ENCODE measurements at places on chromosomes 11 and 22.

DNA sequence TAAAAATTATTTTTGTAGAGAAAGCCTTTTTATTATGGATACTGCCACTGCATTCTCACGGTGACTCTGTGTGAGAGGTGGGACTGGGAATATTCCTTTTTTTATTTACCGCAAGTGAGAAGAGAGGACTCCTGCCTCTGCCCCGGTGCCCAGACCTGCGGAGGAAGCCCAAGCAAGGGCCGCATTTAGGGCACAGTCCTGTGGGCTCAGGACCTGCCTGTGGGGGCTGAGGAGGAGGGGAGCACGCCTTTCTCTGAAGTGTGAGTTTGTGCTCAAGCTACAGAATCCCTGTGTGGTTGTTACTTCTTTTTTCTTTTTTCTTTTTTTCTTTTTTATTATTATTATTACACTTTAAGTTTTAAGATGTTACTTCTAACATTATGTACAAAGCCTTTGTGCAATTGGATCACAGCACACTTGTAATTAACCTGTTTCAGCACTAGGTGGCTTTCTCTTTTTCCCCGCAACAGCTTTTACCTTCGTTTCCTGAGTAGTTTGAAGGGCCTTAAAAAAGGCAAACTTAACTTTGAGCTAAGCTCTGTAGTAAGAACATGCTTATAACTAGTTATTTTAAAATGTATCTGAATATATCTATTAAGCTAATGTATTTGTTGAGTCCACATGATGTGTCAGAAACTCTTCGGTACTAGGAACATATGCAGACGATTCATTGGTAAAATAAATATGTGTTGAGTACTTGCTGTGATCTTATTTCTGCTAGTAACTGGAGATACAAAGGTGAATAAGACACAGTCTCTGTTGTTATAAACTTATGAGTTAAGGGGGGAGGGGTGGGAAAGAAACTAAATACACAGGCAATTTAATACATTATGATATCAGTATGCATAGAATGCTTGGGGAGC lies 18.3 kb downstream of the AMOTL1 start:
- DNase-seq: no peak

- no peak for DNase-seq
Observed at GRCh38 chr11:119525867-119526196, 102.9 kb upstream of the THY1 start.

- no peak for DNase-seq
Observed at GRCh38 chr11:96161307-96162089, 181.5 kb downstream of the MAML2 start.

- DNase-seq: no peak
Observed at GRCh38 chr11:116239247-116239646, 533.5 kb downstream of the BUD13 start.

- no peak for DNase-seq
Observed at GRCh38 chr11:110430267-110431050, 711 bp downstream of the FDX1 start.

DNA sequence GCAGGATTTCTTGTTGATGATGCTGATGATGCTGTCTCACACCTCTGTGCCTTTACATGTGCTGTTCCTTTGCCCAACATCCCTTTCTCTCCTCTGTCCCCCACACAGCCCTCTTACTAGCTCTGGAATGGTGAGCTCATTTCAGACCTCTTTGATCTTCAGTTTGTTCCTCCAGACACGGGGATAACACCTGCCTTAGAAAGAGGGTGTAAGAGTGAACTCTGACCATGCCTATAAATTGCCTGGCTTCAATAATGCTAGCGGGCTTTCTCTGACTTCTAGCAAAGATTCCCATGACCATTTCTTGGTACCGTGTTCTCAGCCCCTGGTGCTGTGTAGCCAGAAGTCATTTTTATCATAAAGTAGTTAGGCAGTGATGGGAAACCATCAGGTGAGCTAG lies 55.9 kb upstream of the DRD2 start:
- DNase-seq: no peak

DNA sequence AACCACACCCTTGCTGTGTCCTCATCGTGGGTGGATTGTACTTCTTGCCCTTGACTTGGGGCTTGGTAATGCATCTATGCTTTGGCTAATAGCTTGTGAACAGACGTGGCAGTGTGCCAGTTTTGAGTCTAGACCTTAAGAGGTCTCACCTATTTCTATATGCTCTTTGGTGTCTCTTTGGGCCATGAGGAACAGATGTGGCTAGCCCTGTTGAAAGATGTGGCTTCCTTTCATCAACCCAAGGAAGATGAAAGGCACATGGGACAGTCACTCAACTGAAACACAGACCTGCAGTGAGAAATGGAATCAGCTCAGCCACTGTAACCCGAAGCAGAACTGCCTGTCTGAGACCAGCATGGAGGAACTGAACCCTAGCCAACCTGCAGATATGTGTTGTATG lies 7.9 kb upstream of the NELL1 start:
- no peak for DNase-seq

DNA sequence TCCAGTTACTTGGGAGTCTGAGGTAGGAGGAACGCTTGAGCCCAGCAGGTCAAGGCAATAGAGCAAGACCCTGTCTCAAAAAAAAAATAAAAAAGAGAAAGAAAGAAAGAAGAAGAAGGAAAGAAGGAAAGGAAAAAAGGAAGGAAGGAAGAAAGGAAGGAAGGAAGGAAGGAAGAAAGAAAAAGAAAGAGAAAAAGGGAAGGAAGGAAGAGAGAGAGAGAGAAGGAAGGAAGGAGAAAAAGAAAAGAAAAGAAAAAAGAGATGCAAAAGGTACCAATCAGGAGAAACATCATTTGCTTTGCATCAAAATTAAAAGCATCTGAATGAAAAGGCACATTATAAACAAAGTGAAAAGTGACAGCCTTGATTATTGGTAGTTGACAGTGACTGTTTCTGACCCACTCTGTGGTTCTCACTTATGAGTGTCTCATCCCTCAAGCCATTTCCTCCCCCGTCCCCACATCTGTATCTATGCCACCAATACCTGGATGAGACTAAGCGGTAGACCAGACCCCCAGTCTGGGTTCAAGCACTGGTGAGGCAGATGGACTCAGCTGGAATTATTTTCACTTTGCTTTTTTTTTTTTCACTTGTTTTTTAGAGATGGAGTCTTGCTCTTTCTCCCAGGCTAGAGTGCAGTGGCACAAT lies 33.0 kb upstream of the XBP1 start:
- no peak for DNase-seq

- no peak for DNase-seq
Observed at GRCh38 chr11:1228101-1228821, 5.4 kb downstream of the MUC5B start.

- no peak for DNase-seq
Observed at GRCh38 chr22:30187529-30188407, 58.8 kb downstream of the LIF start.
